Right atrium auricular region (tissue), 2 donors: ENCODE measurements at places on chromosomes 3 and 15. TPM values are rescaled to one million over a fixed set of nuclear protein-coding genes. Genes with fewer than 3 reads are reported as not detected.

Gene SI
- total RNA-seq = not detected

DNA sequence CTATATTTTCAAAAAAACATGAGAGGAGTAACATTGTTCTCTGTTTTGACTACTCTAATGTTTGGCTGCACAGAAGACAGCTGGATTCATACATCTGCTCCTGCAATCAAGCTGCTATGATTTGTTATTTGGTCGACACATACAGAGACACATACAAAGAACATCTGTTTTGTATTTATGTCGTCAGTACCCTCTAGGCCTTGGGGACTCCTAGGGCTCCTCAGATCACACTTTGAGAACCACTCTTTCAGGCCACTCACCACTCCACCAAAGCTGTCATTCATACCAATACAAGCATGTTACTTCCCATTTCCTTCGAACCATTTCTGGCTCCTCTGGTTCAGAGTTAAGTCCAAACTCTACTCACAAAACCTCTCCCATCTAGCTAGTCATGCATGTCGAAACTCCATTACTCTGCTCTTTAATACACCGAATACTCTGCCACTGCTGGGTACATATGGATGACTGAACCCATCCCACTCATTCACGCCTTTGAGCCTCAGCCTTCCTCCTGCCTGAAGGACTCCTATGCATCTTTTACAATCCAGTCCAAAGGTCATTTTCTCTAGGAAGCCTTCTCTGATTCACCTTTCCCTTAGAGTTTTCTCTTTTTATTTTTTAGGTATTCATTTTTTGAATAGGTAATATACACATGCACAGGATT is 102.9 kb upstream of the ARHGEF3 start:
- DNase-seq = no peak

Gene TEX264
- 55.9 TPM for total RNA-seq

- no peak for DNase-seq
Observed at GRCh38 chr15:52078197-52078875, 34.2 kb downstream of the BCL2L10 start.

GRCh38 chr3:79761441-79761840 is 6.4 kb downstream of the ROBO1 start:
- DNase-seq = no peak

DNA sequence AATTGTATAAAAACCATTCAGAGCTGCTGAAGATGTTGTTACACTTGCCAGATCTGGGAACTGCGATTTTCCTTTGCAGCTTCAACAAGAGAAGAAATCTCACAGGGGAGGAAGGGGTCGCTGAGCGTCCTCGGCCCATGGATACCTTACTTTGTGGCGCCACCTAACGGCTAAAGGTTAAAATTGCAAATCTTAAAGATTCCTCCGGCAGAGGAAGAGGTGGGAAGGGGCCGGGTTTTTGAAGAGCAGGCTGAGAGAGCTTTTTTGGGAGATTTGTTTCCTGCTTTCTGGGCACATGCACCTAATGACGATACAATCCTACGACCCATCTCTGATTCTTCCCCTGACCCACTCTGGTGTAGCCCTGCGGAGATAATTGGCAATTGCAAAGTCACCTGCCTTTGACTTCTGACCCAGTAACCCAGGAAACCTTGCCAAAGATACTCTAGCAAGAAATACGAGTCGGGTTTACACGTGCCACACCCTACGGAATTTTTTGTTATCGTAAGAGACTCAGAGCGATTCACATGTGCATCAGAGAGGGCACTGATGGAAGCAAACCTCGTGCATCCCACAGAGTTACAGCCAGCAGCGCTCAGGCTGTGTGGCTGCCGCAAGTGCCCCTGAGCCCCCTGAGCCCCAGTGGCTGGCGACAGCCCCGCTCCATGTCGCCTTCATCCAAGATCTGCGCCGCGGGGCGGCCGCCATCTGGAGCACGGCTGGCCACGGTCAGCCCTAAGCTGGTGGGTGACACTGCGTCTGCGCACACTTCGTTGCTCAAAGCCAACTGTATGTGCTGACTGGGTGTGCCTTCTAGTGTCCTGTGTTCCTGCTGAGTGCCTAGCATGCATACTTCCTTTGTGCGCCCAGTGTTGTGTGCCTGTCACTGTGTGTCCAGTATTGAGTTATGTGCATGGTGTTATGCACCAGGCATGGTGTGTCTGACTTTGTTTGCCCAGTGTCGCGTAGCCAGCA is 55.2 kb upstream of the CHRNA7 start:
- no peak for DNase-seq

GRCh38 chr15:22808240-22808639 is 21.8 kb downstream of the NIPA1 start:
- DNase-seq = no peak

Gene KIF7
- 7.6 TPM for total RNA-seq

Gene KCNMB3
- 1.1 TPM for total RNA-seq

DNA sequence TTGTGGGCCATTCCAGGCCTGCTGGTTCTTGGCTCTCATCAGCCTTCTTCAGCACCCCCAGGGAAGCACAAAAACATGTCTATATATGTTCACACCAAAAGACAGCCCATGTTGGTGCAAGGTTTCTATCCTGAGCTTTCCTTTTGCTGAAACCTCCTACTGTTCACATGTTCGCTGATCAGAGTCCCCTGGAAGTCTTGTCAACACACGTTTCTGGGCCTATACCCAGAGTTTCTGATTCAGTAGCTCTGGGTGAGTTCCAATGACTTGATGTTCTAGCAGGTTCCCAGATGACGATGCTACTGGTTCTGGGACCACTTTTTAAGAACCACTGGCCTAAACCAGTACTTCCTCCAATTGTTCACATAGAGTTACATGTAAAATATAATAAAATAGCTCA is 46.0 kb downstream of the SUCNR1 start:
- DNase-seq = no peak

DNA sequence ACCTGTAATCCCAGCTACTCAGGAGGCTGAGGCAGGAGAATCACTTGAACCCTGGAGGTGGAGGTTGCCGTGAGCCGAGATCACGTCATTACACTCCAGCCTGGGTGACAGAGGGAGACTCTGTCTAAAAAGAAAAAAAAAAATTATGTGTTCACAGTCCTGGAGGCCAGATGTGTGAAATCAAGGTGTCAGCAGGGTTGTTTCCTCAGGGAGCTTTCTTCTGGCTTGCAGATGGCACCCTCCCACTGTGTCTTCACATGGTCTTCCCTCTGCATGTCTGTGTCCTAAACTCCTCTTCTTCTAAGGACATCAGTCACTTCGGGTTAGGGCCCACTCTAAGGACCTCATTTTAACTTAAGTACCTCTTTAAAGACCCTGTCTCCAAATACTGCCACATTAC is 56.1 kb upstream of the UBE2E1 start:
- no peak for DNase-seq

Gene HPS3
- total RNA-seq = 5.9 TPM
